Fibroblast of lung (primary cell): ENCODE measurements at places on chromosomes 13 and 19. TPM values are rescaled to one million over a fixed set of nuclear protein-coding genes. Genes with fewer than 3 reads are reported as not detected.

Gene MAMSTR
- 0.84 and 1.8 TPM in 2 replicates for polyA plus RNA-seq

Gene NALCN
- polyA plus RNA-seq = 1.9 and 2.7 TPM in 2 replicates

Gene ATXN8OS
- not detected in 2 replicates for polyA plus RNA-seq

Gene ZNF285
- 0.94 and 1.9 TPM in 2 replicates for polyA plus RNA-seq

Gene MEDAG
- 18.9 and 99.8 TPM in 2 replicates for polyA plus RNA-seq

Gene NPAS1
- 0.22 and 0.34 TPM in 2 replicates for polyA plus RNA-seq

Gene CEACAM7
- polyA plus RNA-seq = not detected in 2 replicates

Gene ZIC5
- not detected in 2 replicates for polyA plus RNA-seq

Gene WDFY2
- polyA plus RNA-seq = 4.9 and 5.0 TPM in 2 replicates

Gene ACP5
- polyA plus RNA-seq = 0.19 and 2.2 TPM in 2 replicates

Gene ACP7
- polyA plus RNA-seq = 0.02 TPM in 1 of 2 replicates, not detected in the other

Gene PSG7
- 0.66 and 1.1 TPM in 2 replicates for polyA plus RNA-seq

Gene ZNF677
- 21.9 and 26.0 TPM in 2 replicates for polyA plus RNA-seq

Gene SLC1A6
- polyA plus RNA-seq = not detected in 2 replicates
